ENCODE measurements at places on chromosomes 6 and 20. TPM values are rescaled to one million over a fixed set of nuclear protein-coding genes. Genes with fewer than 3 reads are reported as not detected.

- DNase-seq, result peak; percentile 100
These were observed 95.6 kb upstream of the SHLD1 start for GRCh38 chr20:5654557-5654956.

GRCh38 chr6:54252916-54253315 is 55.3 kb upstream of the TINAG start:
- DNase-seq, result no peak

Gene COL19A1
- not detected for total RNA-seq

GRCh38 chr6:24694198-24694597 is 24.8 kb downstream of the C6orf62 start:
- DNase-seq, result no peak

DNA sequence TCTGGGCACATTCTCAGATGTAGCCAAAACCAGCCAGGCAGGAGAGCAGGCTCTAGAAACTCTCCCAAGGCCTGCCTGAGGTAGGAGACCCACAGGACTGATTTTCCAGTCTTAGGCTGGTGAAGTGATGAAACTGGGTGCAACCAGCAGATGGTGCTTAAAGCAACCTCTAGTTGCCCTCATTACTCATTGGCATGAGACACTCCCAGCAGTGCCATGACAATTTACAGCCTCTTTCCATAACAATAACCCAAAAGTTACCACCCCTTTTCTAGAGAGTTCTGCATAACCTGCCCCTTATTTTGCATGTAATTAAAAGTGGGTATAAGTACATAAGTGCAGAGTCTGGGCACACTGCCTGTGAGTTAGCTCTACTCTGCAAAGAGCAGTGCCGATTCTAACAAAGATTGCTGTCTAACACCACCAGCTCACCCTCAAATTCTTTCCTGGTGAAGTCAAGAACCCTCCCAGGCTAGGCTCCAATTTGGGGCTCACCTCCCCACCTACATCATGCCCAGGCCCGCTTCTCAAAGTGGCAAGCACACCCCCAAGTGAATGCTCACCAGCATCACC is 14.4 kb upstream of the GPR6 start:
- peak; percentile 71 for DNase-seq

GRCh38 chr6:134245041-134245440 is 72.9 kb downstream of the SGK1 start:
- DNase-seq, result peak; percentile 81

GRCh38 chr6:39822846-39823815 is 31.0 kb downstream of the DAAM2 start:
- no peak for DNase-seq

Gene PPP1R16B
- total RNA-seq, result 0.26 TPM

DNA sequence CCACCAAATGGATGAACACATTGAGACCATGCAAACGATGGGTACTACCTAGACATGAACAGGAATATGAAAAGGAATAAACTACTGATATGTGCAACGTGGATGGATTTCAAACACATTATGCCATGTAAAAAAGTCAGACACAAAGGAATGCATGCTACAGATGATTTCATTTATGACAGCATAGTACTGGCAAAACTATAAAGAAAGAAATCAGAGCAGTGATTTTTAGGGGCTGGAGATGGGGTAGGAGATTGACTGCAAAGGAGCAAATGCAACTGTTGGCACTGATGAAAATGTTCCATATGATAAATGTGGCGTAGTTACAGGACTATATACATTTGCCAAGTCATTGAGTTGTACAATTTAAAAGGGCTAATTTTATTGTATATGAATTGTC is 13.4 kb upstream of the COL12A1 start:
- no peak for DNase-seq

DNA sequence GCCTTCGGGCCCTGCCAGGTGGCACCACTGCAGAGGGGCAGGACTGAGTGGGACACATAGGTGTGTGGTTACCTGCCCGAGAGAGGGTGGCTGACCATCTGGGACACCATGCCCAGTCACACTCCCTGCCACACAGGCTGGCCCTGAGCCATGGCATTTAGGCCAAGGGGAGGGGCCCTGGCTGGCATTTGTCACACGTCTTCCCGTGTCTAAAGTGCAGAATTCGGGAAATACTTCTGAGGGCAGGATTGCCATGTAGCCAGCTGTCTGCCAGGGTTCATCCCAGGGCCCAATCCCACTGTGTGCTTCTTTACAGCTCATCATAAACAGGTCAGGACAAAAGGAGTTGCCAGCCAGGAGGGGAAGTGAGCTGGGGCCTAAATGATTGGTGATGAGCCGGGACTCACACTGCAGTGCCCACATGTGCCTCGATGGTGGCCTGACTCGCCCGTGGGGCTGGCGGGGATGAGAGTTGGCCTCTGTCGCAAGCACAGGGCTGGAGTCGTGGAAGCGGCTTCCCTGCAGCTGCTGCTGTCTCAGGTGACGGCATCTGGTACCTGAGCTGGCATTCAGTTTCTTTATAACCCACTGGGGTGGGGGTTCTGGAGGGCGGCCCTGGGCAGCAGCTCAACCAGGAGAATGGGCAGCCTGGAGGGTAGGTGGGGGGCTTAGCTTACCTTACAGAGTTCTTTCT is 5.9 kb upstream of the UNC93A start:
- DNase-seq, result no peak

- no peak for DNase-seq
These were observed 56.6 kb upstream of the ERVFRD-1 start for GRCh38 chr6:11168091-11168635.

- no peak for DNase-seq
These were observed 428.1 kb upstream of the KHDRBS2 start for GRCh38 chr6:62714112-62714511.

- no peak for DNase-seq
These were observed 319.1 kb upstream of the QKI start for GRCh38 chr6:163095401-163095800.

Gene OR2H1
- total RNA-seq, result not detected

GRCh38 chr20:63835021-63835858 is 4.2 kb upstream of the ZBTB46 start:
- peak; percentile 89 for DNase-seq

GRCh38 chr6:96760153-96760687 is 77.1 kb downstream of the GPR63 start:
- DNase-seq, result no peak

DNA sequence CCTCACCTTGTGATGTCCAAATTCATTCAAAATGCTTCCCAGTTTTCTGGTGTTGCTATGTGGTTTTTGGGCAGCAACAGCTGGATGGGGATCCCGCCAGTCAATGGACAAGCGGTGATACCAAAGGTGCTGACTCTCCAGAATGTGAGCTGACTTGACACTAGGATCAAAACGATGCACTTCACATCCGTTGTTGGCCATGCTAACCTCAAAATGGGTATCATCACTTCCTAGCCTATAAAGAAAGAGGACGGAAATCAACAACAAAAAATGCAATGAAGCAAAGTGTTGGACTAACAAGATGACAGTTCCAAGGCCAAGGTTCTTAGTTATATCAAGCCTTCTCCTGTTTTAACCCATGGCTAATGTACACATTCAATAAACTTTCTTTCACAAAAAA is 59.2 kb downstream of the METTL24 start:
- DNase-seq, result no peak

DNA sequence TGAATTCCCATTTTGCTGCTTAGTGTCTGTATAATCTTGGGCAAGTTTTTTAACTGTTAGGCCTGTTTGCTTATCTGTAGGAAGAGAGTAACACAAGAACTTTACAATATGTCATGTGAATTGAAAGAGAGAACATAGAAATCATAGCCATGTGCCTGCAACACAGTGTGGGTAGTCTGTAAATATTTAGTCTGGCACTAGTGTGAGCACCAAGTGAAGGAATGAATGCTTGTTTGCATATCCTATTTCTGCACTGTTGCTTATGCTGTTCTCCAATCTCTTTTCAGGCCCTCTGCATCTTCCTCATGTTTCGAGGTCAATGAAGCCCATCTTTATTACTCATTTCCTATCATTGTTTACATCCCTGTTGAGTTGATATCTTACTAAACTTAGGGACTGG is 49.2 kb downstream of the CBFA2T2 start:
- peak; percentile 28 for DNase-seq

Gene TRIM10
- total RNA-seq, result not detected

- no peak for DNase-seq
These were observed 1.3 kb downstream of the ZNF76 start for GRCh38 chr6:35260591-35261570.

DNA sequence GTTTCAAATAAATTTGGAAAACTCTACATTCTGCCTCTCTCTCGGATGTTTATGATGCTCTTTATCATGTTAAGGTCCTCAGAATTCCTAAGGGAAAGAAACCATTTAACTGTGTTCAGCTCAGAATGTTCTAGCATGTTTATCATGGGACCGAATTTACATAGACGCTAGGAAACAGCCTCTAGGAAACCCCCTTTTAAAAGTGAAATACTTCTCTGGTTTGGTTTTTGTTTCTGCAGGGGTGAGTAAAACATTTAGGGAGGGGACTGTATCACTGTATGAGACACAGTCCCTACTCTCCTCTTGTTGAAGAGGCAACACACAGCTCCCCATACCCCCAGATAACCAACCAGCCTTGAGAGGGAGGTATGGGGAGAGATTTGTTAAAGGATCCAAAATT is 267.6 kb upstream of the SUPT3H start:
- DNase-seq, result no peak

GRCh38 chr6:123226398-123226797 is 230.4 kb downstream of the CLVS2 start:
- DNase-seq, result no peak

- peak; percentile 17 for DNase-seq
These were observed 58.7 kb downstream of the VEGFA start for GRCh38 chr6:43828711-43829110.

- no peak for DNase-seq
These were observed 55.0 kb downstream of the BMP7 start for GRCh38 chr20:57211406-57211805.

- DNase-seq, result no peak
These were observed 43.5 kb downstream of the NUP153 start for GRCh38 chr6:17663226-17663625.

DNA sequence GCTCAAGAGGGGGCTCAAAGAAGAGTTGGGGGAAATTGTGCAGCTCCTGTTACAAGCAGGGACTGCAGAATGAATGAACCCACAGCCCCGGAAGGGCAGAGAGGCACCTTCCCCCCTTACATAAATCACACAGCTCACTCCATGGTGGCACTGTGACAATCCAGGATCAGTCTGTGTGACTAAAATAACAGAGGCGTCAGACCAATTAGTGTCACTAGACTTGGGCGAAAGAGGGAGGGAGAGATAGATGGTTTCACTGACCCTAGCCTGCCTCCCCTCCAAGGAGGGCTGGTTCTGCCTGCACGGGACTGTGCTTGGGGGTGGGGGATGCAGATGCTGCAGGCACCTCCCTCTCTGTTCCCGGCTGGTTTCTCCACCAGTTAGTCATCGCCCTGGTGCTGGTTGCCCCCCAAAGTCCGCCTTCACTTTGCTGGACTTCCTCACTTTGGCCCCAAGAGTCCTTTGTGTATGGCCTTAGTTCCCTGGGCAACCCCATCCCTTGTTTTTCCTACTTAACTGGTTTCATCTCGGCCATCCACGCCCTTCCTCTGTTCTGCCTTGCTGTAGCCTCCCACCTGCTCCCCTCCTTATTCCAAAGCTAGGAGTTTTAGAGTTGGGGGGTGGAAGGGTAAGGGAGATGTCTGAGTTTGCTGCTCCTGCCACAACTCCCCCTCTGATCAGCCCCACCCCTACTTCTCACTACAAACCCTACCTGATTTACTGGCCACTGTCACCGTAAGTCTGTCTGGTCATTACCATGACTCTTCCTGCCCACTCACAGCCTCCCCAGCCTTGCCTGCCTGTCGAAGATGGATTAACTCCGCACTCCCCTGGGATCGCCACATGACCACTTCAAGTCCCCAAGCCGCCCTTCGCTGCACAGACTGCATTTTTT is 17.7 kb downstream of the CCDC167 start:
- no peak for DNase-seq

GRCh38 chr6:55836945-55837344 is 38.4 kb downstream of the BMP5 start:
- no peak for DNase-seq

Gene KAT14
- total RNA-seq, result 11.6 TPM

- DNase-seq, result no peak
These were observed 18.9 kb upstream of the SRSF6 start for GRCh38 chr20:43438578-43439316.

GRCh38 chr6:5205035-5205507 is 55.7 kb downstream of the LYRM4 start:
- DNase-seq, result no peak

- no peak for DNase-seq
These were observed 21.0 kb upstream of the SERINC3 start for GRCh38 chr20:44542890-44543289.

GRCh38 chr20:51532577-51533191 is 9.8 kb downstream of the NFATC2 start:
- no peak for DNase-seq

- peak; percentile 90 for DNase-seq
These were observed 21.7 kb upstream of the TGM2 start for GRCh38 chr20:38186788-38187221.

Gene RIPOR2
- total RNA-seq, result not detected

- DNase-seq, result peak; percentile 30
These were observed 1.2 kb downstream of the TCEA2 start for GRCh38 chr20:64064145-64064698.

DNA sequence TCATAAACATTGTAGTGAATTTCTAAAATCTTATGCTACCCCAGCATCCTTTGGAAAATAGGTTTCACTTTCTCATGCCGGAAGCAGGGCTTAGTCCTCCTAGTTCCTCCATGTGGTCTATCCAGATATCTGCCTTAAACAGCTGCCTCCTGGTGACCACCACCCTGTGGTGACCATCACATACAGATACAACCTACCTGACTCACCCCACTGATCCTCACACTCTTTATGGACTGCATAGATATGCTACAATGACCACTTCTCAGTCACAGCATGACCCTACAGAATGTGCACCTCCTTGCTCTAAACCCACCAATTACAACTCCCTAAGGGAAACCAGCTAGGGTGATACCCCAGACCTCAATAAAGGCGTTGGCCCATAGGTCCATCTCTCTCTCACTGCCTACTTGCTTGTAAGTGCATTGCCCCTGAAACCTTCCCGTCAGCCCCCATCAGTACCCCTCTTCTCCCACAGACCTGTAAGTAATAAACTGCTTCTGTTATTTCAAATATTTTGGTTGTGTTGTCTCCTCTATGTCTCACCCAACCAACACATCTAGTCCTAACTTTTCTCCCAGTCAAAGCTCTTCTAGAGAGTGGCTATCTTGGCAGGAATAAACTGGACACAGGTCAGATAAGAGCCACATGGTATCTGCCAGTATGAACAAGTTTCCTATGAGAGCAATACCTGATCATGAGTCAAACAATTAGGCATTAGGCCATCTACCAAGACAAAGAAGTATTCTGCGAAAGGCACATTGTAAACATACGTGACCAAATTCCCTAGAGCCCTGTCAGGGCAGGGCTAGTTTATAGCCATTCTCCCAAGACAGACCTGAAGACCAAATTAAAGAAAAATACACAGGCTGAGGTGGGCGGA is 39.4 kb upstream of the PLEKHG1 start:
- peak; percentile 93 for DNase-seq

Gene EYA4
- total RNA-seq, result 9.7 TPM

Gene MTFR2
- total RNA-seq, result 0.79 TPM

Gene BHLHE23
- total RNA-seq, result not detected

GRCh38 chr20:58522666-58523065 is 7.5 kb upstream of the APCDD1L start:
- no peak for DNase-seq

GRCh38 chr6:7761051-7761450 is 35.2 kb downstream of the BMP6 start:
- peak; percentile 62 for DNase-seq

All from bronchial epithelial cell (primary cell).